BJ (cell line): ENCODE measurements at places on chromosomes 16 and 17.

DNA sequence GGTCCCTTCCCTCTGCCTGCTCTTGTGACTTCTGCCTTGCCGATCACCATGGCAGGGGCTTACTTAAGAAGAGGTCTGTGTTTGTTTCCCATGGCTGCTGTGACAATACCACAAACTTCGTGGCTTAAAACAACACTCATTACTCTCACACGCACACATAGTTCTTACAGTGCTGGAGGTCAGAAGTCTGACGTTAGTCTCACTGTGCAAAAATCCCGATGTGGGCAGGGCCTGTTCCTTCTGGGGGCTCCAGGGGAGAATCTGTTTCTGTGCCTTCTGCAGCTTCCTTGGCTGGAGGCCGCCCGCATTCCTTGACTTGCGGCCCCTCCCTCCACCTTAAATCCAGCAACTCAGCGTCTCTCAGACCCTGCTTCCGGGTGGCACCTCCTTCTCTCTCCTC lies 249.2 kb upstream of the GSE1 start:
- DNase-seq = no peak

- DNase-seq = no peak
These were observed 68.5 kb upstream of the DNAH17 start for GRCh38 chr17:78645421-78646295.

DNA sequence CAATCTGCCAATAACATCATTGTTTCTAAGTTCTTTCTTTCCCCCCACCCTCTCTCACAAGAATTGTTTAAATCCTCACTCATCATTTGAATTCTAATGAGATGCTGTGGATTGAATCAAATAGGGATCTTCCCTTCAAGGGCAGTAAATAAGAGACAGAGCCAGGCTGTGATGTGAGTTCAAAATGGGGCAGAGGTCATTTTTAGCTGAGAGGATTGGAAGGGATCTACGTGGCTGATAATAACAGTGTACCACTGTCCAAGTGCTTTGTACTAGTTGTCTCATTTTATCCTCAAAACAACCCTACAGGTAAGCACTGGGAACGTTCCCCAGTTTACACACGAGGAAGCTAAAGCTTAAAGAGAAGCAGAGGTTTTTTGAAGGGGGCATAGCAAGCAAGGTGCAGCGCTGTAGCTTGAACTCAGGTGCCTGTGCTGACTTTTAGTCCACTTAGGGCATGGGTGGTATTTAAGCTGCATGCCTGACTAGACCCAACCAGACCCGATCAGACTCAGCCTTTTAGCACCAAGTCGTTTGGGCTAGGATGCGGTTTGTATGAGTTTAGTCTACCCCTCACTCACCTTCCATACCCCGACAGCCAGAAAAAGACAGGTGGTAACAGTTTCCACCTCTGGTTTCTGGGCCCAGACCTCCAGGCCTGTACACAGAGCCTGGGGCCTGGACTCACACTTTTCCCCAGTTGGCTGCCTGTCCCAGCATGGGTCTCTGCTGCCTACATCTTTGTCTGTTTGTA lies 39.2 kb upstream of the CCR7 start:
- no peak for DNase-seq

DNA sequence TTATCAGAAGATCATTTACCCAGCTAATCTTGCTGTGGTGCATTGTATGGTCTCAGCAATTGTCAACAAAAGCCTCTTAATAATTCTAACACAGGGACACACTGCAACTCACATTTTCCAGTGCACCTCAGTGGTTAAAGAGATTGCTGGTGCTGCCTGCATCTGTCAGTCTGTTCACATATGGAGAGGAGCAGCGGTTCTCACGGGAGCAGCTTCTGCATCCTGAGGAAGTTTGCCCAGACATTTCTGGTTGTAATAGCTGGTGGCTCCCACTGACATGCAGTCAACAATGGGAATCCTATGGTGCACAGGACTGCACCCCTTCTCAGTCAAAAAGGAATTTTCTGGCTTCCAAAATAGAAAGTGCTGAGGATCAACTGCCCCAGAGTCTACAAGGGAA lies 7.8 kb downstream of the GGA2 start:
- no peak for DNase-seq

GRCh38 chr17:34665819-34666763 lies 86.7 kb downstream of the TMEM132E start:
- no peak for DNase-seq
